ENCODE measurements at places on chromosomes 2 and 18.
A peak's percentile ranks its signal among the peaks of the same experiment; 100 is the strongest.

GRCh38 chr2:165562233-165562632, 92.7 kb downstream of the CSRNP3 start:
- DNase-seq: no peak

DNA sequence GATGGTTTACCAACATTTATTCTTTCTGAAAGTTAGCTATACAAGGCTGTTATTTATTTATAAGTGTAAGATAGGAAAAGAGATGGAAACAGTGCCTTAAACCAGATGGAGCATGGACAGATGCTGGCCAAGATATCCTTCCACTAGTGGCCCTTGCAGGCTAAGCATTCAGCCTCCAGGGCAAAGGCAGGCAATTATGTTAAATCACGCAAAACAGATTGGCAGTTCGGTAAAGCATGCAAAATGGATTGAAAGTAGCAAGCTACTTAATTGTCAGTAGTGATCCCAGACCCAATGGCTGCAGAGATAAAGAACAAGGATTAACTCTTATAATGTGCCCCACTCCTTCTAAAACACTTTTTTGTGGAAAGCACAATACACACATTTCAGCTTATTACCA, 105.4 kb upstream of the MAP4K3 start:
- DNase-seq: no peak

DNA sequence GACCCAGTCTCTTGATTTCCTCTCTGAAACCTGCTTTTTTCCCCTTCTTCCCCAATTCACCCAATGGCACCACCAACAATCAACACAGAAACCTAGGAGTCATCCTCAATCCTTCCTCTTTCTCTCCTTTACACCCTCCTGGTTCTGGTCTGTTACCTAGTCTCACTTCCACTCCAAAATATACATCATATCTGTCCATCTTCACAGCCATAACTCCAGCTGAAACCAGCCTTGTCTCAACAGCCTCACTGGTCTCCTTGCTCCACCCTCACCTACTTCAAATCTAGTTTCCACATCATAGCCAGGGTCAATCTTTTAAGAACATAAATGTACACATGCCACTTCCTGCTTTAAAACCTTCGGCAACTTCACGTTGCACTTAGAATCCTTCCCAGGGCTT, 11.8 kb upstream of the TWSG1 start:
- no peak for DNase-seq

GRCh38 chr2:134421556-134422328, 167.9 kb downstream of the MGAT5 start:
- DNase-seq: no peak

GRCh38 chr2:235630718-235631296, 137.0 kb downstream of the AGAP1 start:
- no peak for DNase-seq

DNA sequence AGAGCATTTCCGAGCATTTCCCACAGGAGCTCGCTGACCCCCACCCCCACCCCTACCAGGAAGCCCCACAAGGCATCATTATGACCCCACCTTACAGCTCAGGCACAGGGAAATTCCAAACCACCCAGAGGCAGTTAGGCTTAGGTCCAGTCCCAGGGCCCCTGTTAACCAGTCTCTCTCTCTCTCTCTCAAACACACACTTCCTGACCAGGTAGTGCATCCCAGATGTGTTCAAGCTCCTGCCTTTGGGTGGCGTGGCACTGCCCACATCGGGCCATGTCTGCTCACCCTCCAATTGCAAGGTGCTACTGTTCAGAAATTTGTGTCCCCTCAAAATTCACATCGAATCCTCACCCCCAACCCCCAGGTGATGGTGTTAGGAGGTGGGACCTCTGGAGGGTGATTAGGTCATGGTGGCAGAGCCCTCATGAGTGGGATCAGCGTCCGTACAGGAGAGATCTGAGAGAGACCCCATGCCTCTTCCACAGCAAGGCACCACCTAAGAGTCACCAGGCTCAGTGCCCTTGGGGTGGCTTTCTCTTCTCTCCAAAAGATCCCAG, 8.8 kb downstream of the COPS9 start:
- DNase-seq: no peak

GRCh38 chr2:109481196-109481555, 132.6 kb downstream of the SEPTIN10 start:
- no peak for DNase-seq

- no peak for DNase-seq
Measured at GRCh38 chr18:22924589-22924988, 8.5 kb upstream of the RBBP8 start.

GRCh38 chr2:112480530-112481049, 1.4 kb upstream of the TTL start:
- peak; percentile 7 for DNase-seq

- no peak for DNase-seq
Measured at GRCh38 chr2:233990261-233990798, 60.2 kb upstream of the SPP2 start.

DNA sequence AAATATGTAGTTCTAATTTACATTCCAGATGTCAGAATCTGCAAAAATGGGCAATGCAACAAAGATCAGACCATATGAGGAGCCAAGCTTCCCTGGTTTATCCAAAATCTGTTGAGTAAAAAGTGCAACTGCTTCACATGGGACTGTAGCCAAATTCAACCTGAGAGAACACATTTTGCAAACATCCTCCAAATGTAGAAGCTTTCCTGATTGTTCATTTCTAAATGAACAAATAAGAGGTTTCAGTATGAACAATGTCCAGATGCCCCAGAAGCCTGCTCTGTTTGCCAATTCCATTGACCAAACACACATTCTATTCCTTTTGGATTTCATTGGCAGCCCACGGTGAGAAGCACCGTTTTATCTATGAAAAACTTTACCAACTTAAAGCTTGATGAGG, 117.9 kb upstream of the OSR1 start:
- no peak for DNase-seq

DNA sequence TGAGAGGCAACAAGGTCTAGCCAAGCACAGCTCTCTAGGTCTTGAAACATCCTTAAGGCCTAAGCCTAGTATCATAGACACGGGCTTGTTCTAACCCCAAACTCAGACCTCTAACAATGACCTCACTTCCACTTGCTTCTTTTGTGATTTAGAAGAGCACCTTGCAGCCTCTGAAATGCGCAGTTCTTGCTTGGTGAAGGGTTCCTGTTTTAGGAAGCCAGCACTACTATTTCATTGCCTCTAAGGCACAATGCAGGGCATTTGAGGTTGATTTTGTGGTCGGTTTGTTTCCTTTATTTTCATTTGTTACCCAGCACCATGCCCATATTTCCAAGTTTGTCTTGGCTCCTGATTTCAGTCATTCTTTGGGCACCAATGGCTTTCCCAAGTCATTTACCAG, 117.0 kb upstream of the CYP1B1 start:
- DNase-seq: no peak

DNA sequence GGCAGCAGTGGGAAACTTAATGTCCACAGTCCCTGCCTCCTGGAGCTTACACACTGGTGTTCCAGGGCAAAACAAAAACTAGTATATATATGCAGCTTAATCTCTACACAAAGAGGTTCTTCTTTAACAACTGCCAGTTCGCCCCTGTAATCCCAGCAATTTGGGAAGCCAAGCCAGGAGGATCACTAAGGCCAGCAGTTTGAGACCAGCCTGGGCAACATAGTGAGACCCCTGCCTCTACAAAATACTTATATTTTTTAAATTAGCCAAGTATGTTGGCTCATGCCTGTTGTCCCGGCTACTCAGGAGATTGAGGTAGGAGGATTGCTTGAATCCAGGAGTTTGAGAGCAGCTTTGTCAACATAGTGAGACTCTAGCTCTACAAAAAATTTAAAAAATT, 17.2 kb upstream of the NEDD4L start:
- DNase-seq: no peak

DNA sequence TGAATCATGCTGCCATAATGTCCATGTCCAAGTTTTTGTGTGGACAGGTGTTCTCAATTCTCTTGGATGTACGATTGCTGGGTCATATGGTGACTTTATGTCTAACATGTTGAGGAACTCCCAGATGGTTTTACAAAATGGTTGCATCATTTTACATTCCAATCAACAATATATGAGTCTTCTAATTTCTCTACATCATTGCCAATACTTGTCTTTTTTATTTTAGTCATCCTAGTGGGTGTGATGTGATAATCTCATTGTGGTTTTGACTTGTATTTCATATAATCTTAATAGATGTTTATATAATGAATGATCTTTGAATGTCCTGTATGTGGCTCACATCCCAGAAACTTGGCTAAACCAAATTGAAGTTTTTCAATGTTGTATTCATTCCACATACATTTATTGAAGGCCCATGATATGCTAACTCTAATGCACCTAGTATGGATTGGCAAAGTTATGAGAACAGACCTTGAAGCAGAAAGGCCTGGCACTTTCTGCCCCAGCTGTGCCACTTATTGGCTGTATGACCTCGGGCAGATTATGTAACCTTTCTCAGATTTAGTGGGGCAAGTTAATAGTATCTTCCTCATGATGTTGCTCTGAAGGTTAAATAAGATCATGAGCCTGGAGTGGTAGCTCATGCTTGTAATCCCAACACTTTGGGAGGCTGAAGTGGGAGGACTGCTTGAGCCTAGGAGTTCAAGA, 205.4 kb downstream of the RAB3GAP1 start:
- no peak for DNase-seq

DNA sequence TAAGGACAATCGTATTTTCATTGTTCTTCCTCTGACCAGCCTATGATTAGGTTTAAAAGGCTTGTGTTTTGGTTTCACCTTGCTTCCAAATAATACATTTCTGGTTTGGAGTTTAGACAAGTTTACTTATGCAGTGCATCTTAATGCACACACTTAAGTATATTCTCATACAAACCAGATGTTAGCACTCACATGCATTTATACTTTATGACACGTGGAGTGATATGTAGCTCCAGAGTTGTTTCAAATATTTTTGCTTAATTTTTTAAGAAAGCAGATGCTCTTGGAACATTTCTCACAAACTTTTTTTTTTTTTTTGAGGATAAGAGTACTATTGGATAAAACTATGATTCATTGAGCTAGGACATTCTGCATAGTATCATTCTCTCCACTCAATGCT, 109.9 kb downstream of the PDE1A start:
- no peak for DNase-seq

GRCh38 chr2:212752730-212753351, 214.2 kb upstream of the ERBB4 start:
- DNase-seq: no peak

DNA sequence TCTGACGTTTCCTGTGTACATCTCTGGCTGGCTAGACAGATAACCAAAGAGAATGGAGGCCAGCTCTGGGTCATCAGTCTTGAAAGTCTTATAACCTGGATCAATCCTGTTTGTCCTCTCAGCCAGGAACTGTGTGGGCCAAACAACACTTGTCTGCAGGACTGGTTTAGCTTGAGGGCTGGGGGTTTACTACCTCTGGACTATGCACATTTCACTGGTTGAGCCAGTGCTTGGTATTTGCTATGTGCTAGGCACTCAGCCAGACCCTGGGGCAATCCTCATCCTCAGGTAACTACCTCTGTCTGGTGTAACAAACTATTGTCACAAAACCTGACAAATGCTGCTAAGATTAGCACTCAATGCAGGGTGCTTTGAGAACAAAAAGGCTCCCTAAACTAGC, 169.7 kb downstream of the HAUS1 start:
- no peak for DNase-seq

Measured in dermis blood vessel endothelial cell (primary cell).